ENCODE measurements at places on chromosomes 5 and 9.

DNA sequence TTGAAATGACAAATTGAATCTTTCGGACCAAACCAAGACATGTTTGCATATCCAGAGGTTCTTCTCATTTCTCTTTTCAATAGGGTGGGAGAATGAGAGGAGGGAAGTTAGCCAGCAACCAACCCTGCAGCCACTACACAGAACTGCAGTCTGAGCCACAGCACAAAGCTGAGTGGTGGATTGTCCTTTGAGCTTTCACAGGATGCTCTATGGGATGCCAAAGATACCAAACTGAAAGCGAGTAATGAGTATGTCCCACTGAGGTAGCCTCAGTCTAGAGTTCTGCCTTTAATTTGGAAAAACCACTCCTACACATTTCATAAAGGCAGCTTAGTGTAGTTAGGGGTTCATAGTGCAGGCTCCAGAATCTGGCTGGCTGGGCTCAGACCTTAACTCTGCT, 114.9 kb downstream of the MARCHF3 start:
- no peaks in the 10 kb centered on the region for H3K27me3 ChIP-seq
- DNase-seq: no peak
- H3K27ac ChIP-seq: no peak overlapping the region
- peaks cover 35% of the 10 kb centered on the region for H3K4me1 ChIP-seq

GRCh38 chr5:135833961-135834638, 363 bp upstream of the SLC25A48 start:
- peak overlapping the region; percentile 24 for H3K4me3 ChIP-seq
- H3K4me1 ChIP-seq: peaks cover 5% of the 10 kb centered on the region
- peak; percentile 3 for DNase-seq
- peaks cover 32% of the 10 kb centered on the region for H3K27me3 ChIP-seq
- no peak overlapping the region for H3K27ac ChIP-seq

DNA sequence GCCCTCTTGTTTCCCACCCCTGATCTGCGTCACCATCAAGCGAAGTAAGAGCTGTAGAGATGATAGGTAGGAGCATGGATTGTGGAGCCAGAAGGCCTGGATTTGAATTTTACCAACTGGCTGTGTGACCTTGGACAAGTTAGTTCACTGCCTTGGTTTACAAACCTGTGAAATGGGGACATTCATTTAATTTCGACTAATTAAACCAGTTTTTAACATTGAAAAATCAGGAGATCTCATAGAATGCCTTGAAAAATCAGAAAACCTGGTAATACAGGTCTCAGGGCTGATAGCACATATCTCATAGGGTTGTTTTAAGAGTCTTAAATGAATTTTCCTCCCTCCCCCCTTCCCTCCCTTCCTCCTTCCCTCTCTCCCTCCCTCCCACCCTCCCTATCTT, 38.8 kb downstream of the STC2 start:
- no peak overlapping the region for H3K4me3 ChIP-seq
- H3K27ac ChIP-seq: no peak overlapping the region
- DNase-seq: no peak
- peaks cover 5% of the 10 kb centered on the region for H3K36me3 ChIP-seq

- no peak for DNase-seq
- H3K4me1 ChIP-seq: peaks cover 86% of the 10 kb centered on the region
- peaks cover 83% of the 10 kb centered on the region for H3K36me3 ChIP-seq
- peak overlapping the region; percentile 94 for H3K27ac ChIP-seq
- peaks cover 63% of the 10 kb centered on the region for H3K27me3 ChIP-seq
These were observed 176.3 kb upstream of the OTULINL start for GRCh38 chr5:14405267-14405666.
